Stimulated activated CD4-positive, alpha-beta T cell treated with anti-CD3 and anti-CD28 coated beads, Interleukin-1b, Interleukin-23, amount 100 ng/mL, for 1 hour (primary cell): ENCODE measurements at places on chromosomes 7 and 10.

- DNase-seq = no peak
Measured at GRCh38 chr10:101843032-101844021, at the start of gene KCNIP2. Gene KCNIP2, minus strand, starts transcription at chr10:101843800. Its CDS starts 232 bp downstream, at chr10:101843568.

DNA sequence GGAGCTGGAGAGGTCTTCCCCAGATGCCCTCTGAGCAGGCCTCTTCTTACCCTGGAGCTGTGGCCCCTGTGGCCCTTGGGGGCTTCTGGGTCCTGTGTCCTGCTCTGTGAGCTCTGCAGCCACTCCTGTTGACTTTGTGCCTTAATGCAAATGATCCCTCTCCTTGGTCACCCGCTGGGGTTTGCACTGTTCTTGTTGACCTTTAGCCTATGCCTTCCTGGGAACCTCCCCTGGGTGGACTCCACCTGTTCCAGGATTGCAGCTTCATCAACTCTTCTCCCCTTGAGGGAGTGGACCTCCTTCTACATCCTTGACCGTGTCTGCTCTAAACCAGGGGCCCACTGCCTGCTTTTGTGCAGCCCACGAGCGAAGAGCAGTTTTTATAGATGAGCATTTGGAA, 58.6 kb upstream of the CTBP2 start:
- no peak for DNase-seq

GRCh38 chr10:74827694-74828093, 1.3 kb downstream of the KAT6B start:
- DNase-seq = no peak

GRCh38 chr7:16055263-16055976, 365.9 kb downstream of the CRPPA start:
- DNase-seq = no peak

- DNase-seq = no peak
Measured at GRCh38 chr7:129771201-129771927, 159.8 kb downstream of the NRF1 start.

- no peak for DNase-seq
Measured at GRCh38 chr10:43749145-43749576, 100.5 kb upstream of the ZNF32 start.

DNA sequence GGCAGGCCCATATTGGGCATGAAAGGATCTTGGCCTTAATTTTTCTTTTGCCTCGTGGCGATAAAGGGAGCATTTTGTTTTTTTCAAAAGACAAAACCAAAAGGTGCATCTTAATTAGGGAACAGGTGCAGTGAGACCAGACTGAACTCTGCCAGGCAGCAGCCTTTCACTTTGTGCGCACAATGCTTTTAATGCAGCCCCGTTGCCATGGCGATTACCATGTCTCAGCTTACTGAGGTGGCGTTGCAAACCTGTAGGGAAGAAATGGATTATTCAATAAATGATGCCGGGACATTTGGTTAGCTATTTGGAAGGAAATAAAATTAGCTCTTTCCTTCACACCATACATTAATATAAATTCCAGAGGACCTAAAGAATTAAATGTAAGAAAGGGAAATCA, 61.9 kb downstream of the MYL10 start:
- no peak for DNase-seq

DNA sequence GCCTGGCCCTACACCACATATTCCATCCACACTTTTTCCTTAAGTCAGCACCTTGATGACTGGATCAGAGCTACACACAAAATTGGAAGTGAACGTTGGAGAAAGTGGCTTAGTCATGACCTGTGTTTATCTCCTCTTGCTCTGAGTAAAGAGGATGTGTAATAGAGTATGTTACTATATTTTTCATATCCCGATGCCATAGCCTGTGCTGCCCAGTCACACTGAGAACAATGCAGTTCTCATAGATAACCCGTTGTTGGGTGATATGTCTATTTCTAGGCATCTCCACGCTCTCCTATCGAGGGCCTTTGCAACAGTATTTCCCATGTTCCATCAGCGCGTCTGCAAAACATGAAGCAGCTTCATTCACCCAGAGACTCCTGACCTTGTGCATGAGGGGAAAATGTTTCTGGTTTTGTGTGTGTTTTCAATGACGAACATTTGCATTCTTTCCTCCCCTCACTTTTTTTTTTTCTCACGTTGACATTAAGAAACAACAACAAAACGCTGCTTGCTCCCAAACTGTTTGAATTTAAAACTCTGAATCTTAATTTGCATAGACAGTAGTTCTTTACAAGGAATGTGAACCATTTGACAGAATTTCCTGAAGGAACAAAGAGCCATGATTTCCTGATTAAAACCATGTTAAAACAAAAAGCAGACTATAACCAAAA, 43.4 kb downstream of the GRK5 start:
- DNase-seq = no peak

GRCh38 chr7:122453432-122453831, 148.9 kb upstream of the FEZF1 start:
- no peak for DNase-seq

DNA sequence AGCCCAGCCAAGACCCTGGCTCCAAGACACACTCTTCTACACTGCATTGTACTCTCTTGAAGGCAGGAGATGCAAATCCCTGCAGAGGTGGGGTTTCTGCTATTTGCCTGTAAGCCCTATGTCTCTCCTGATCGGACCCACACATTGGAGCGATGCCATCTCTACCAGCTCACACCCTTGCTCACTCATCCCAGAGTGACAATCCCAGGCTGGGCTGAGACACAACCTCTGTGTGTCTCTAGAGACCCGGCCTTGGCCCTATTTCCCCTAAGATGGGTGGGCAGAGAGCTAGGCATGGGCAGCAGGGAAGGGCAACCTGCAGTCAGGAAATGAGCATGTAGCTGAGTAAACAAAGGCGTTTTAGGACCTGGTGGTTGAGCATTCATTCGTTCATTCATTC, 25.6 kb downstream of the CCDC3 start:
- no peak for DNase-seq

- DNase-seq = no peak
Measured at GRCh38 chr7:51126324-51126723, 190.3 kb downstream of the COBL start.

GRCh38 chr10:20085115-20085514, 268.9 kb downstream of the PLXDC2 start:
- no peak for DNase-seq

DNA sequence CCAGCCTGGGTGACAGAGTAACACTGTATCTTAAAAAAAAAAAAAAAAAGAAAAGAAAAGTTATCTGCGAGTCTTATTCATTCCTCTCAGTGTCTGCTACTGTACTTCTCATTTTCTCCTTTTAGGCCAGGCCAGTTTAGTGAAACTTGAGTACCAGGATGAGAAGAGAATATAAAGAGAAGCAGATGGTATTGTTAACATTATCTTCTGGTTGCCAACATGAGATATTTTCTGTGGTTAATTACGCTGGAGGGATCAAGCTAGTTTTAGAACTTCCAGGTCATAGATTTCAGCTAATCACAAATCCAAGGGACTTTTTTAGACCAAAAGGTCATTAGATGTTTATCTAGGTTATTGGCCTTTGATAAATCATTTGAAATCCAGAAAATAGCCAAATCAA, 252.6 kb upstream of the SMIM30 start:
- no peak for DNase-seq

- DNase-seq = no peak
Measured at GRCh38 chr7:12504149-12504548, 66.4 kb upstream of the SCIN start.

GRCh38 chr7:151240942-151241754, 7.3 kb downstream of the SMARCD3 start:
- DNase-seq = no peak

DNA sequence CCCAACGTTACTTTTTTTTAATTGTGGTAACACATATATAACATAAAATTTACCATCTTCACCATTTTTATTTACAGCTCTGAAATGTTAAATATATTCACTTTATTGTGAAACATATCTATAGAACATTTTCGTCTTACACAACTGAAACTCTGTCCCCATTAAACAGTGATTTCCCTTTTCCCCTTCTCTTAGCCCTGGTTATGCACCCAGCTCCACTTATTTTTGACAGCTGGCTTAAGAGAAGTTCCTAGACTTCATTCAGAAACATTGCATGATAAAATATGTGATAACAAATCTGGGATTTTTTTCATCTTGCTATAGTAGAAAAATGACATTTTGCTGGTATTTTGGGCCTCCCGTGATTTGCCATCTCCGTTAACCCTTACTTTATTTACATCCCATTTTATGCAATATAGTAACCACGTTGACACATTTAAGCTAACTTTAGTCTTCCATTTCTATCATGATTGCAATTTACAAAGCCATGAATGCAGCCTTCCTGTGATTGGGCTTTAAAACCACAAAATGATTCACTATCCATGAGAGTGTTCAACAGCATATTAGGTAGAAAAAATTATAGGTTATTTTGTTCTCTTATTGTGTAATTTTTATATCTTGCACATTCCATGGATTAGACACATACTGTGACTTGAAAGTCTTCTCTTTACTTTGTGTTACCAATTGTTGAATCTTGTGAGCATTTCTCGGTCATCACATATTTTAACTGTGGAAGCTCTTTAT, 139.6 kb downstream of the SND1 start:
- no peak for DNase-seq

- DNase-seq = no peak
Measured at GRCh38 chr7:16810573-16810972, 5.8 kb upstream of the AGR2 start.

DNA sequence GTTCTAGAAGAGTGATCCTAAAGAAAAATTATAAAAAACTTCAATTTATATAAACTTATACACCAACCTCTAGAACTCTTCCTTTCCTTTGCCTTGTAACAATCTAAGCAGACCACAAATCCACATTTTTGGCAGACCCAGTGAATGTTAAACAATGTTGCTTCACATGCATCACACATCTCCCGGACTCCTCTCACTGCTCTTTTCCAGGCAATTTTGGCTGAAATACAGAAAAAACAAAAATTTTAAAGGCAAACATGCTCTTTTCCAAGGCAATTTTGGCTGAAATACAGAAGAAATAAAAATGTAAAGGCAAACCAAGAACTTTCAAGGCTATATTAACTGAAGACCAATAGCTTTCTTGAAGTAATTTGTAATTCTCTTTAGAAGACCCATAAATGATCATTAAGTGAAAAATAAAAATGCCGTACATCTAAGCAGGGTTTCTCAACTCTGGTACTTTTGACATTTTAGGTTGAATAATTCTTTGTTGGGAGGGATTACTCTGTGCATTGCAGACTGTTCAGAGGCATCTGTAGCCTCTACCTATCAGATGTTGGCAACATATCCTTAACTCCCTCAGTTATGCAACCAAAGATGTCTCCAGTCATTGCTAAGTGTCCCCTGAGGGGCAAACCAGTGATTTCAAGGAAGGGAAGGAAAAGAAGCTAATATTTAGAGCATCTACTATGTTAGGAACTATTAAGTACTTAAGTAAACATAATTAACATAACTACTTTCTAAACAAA, 64.4 kb downstream of the NRBF2 start:
- no peak for DNase-seq

- DNase-seq = no peak
Measured at GRCh38 chr7:42342381-42342780, 105.4 kb upstream of the GLI3 start.

- no peak for DNase-seq
Measured at GRCh38 chr10:17120694-17121093, 8.9 kb downstream of the CUBN start.

GRCh38 chr10:102334101-102334500, 61.4 kb upstream of the NFKB2 start:
- no peak for DNase-seq

- DNase-seq = no peak
Measured at GRCh38 chr7:156158213-156158612, 345.9 kb upstream of the SHH start.

- no peak for DNase-seq
Measured at GRCh38 chr10:44233561-44234482, 151.1 kb downstream of the CXCL12 start.

GRCh38 chr7:36644625-36645422, 79.5 kb downstream of the AOAH start:
- DNase-seq = no peak

DNA sequence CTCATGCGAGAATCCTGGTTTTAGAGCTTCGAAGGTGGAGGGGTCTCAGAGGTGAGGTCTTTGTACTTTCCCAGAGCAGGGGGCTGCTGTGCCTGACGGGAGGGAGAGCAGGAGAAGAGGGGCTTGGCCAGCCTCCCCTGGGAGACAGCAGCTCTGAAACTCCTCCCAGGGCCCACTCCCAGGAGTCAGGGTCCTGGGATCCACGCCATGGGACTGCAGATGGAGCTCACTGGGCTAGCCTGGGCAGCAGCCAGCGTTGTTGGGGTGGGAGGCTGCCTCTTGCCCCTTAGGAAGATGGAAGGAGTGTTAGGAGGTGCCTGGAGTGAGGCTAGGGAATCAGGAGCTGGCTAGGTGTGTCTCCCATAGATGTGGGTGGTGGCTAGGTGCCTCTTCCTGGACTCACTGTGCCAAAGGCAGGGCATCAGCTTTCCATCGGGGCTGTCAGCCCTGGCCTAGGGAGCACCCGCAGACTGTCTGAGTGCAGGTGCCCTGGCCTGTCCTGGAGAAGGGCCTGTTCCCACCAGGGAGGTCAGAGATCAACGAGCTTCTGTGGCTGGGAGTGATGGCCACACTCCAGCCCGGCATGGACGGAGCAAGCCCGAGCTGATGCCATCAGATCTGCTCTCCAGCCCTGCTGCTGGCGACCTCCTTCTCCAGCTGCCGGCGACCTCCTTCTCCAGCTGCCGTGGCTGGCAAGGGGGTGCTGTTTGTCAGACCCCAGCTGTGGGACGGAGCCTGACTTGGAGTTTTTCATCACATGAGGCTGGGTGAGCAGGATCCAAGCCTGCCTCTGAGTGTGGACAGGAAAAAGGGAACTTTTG, 111.3 kb downstream of the PTPN20 start:
- DNase-seq = no peak

GRCh38 chr10:100024748-100025147, 15.0 kb upstream of the DNMBP start:
- DNase-seq = no peak

GRCh38 chr10:79020015-79020491, 48.7 kb upstream of the ZMIZ1 start:
- no peak for DNase-seq

- no peak for DNase-seq
Measured at GRCh38 chr7:135258585-135258984, 24.9 kb downstream of the STRA8 start.

GRCh38 chr10:97355571-97355975, 21.0 kb upstream of the FRAT2 start:
- no peak for DNase-seq
